ENCODE measurements at places on chromosomes 16 and 17.

- DNase-seq: no peak
These were observed 21.4 kb upstream of the NPTX1 start for GRCh38 chr17:80497726-80498241.

DNA sequence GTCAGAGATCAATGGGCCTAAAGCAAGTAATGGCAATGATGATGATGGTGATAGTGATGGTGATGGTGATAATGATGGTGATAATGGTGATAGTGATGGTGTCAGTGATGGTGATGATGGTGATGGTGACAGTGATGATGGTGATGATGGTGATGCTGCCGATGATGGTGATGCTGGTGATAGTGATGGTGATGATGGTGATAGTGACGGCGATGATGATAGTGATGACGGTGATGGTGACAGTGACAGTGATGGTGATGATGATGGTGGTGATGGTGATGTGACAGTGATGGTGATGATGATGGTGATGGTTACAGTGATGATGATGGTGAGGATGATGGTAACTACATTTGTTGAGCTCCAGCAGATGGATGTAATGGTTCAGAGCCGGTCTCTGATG lies 30.8 kb upstream of the OR4D1 start:
- DNase-seq: no peak

GRCh38 chr16:67084345-67085028 lies 25.3 kb upstream of the PHAF1 start:
- DNase-seq: no peak

DNA sequence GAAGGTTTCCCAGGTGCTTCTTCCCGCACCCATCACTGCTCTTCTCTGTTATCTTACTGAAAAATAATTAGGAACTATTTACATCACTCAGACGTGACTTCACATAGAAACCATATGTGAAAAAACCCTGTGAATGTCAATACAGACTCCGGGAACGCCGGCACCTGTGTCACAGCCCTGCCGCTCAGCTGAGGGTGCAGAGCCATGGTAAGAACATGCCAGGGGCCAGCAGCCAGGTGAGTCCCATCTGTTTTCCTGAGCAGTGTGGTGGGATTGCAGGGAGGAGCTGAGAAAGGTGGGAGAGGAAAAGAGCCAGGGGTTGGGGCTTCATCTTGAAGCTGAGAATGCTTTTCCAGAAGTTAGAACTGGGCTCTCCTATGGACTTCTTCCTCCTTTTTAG lies 13.7 kb downstream of the FOXF1 start:
- DNase-seq: no peak

DNA sequence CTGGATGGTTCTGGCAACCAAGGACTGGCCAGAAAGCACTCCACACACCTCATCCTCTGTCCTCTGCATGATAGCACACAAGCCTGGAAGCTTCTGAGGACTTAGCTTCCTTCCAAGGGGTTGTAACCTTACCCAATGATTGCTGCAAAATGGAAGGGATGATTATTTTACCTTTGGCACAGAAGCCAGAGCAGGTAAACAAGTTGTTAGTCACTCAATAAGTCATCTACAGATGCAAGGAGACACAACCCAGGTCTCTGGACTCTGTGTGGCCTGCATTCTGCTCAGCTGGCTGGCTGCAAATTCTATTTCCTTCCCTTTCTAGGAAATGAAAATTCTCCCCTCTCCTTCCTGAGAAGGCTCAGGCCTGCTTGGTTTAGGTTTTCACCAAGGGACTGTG lies 26.7 kb upstream of the DYNLL2 start:
- no peak for DNase-seq

DNA sequence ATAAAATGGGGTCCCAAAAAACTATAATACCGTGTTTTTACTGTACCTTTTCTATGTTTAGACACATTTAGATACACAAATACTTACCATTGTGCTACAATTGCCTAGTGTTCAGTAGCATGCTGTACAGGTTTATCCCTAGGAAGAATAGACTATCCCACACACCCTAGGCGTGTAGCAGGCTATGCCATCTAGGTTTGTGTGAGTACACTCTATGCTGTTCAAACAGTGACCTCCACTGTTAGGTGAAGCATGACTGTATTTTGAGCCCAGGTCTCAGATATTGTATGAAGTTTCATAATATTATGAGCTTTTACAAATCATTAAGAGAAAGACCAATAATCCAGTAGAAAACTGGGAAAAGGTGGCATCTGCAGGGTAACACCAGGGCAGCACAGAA lies 23.6 kb downstream of the MILR1 start:
- DNase-seq: no peak

- DNase-seq: no peak
These were observed 11.4 kb downstream of the PDK2 start for GRCh38 chr17:50106393-50107131.

GRCh38 chr16:85195900-85196772 lies 83.9 kb upstream of the CIBAR2 start:
- no peak for DNase-seq

DNA sequence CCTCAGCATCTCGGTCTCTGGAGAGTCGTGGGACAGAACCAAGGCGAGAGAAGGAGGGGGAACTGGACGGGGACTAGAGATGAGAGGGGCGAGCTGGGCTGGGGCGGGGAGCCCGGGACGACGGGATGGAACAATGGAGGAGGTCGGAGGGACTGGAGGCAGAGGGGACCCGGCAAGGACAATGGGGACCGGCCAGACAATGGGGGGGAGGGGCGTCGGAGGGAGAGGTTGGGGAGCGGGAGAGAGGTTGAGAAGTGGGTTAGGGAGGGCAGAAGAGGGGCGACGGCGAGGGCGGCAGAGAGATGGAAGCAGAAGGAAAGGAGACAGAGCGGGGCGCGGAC lies 719 bp downstream of the NGFR start:
- DNase-seq: no peak

DNA sequence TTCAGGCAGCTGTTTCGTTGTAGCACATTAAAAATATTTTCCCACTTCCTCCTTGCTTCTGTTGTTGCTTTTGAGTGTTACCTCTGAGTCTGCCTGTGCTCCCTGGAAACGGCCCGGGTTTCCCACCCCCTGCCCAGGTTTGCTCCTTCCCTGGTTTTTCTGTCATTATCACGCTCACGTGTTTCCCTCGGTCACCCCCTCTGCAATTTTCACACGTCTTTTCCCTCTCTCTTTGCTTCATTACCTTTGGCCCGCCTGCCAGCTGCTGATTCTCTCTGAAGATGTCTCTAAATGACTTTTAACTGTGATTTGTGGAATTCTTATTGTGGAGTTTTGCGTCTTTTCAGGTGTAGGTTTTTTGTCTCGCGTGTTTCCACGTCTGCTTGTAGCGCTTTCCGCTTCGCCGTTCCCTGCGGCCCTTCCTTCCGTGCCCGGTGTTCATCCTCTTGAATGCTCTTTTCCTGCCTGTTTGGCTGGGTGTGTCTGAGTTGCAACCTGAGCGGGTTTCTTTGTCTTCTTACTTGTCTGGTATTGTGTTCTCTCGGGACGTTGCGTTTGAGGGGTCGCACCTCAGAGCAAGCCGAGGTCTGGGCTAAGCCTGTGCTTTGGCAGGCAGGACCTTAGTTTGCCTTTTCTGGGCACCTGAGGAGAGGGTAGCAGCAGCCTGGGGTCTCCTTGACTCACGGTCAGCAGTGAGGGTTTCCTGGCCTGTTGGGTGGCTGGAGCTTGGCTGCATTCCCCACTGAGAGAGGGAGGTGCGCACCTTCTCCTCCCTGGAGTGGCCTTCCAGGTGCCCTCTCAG lies 96.3 kb upstream of the ZNF750 start:
- no peak for DNase-seq

DNA sequence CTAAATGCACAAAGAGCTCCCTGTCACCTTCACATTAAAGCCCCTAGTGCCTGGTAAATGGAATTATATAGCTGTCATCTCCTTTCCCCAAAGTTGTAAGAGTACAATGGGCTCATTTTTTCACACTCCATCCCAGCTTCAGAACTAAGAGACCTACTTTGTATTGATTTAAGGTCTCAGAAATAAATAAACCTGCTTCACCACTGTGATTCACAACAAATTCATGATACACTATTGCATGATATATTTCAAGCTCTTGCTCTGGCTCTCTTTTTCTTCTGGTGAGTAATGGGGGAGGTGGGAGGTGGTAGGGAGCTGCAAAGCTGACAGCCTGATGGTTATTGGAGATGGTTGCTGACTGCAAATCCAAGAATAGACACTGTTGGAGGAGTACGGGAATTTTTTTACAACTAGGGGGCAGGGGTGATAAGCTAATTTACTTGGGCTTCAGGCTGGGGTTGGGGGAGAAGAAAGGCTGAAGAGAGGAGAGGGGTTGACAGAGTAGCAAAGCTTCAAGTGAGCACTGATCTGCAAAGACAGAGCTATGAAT lies 189.9 kb downstream of the AATF start:
- no peak for DNase-seq

DNA sequence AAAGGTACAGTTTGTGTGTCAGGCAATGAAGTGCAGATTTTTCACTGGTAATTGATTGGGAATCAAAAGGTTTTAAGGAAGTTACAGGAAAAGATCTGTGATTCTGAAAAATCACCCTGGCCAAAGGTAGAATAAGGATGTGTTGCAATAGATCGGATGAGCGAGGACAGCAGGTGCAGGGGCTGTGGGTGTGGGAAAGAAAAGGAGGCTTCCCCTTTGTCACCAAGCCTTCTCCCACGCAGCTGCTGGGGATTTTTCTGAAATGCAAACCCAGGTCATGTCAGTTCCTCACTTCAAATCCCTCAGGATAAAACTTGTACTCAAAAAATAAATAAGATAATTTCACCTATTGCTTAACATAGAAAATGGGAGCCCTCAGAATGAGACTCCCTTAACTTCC lies 47.9 kb upstream of the ARHGAP17 start:
- no peak for DNase-seq

- DNase-seq: peak; percentile 32
These were observed 65.3 kb upstream of the NUDT7 start for GRCh38 chr16:77657016-77657415.

DNA sequence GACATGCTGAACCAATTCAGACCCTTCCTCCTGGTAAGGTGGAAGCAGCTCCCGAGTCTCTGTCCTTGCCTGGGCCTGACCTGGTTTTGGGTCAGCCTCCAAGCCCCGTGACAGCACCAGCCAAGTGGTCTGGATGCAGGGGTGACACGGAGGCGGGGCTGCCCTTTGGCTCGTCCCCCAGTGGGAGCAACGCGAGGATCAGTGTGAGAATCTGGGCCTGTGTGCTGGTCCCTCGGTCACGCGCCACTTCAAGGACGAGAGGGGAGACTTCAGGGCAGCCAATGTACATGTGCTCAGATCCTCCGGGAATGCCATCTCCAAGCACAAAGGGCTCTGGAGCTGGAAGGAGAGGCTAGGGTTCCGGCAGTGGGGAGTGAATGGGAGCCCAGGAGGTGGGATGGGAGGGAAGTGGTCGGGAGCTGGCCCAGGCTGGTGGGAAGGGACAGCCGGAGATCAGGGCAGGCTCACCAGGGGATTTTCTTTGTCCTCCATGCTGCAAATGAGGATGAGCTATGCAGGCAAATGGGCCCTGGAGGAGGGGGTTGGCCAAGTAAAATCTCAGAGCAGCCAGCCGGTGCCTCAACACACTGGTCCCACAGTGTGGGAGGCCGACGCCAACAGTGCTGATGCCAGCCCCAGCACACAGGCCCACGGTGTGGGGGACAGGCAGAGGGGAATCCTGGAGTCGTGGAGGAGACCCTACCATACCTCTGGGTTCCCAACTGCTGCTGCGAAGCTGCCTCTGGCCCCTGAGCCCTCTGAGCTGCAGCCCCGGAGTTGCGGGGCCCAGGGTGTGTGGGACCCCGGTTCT lies 4.2 kb upstream of the NDRG4 start:
- DNase-seq: no peak

DNA sequence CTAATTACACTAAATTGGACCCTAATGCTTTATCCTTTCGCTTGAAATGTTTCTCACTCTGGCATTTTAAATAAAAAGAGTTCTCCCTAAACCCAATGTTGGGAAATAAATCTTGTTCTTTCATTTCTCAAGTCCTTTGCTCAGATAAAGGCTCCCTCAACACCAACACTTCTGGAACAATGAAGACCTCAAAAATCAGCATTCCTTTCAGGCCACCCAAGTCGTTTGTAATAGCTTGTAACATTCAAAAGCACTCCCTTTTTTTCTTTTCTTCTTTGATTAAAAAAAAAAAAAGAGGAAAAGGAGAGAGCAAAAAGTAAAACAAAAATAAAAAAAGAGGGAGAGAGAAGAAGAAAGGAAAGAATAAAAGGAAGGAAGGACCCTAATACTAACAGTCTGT lies 23.3 kb upstream of the FOXJ1 start:
- no peak for DNase-seq

DNA sequence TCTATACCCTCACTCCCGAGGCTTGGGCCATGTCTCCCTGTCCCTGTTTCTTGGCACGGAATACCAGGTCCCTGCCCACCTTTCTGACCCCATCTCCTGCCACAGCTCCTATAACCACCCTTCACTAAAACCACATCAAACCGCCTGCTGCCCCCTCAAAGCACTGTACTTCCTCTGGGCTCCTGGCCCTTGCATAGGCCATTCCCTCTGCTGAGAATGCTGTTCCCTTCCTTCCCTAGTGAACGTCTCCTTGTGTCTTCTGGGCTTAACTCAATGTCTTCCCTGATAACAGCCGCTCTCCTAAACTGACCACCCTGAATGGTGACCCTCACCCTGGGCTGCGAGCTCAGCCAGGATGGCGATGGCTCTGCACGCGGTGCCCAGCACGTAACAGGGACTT lies 10.7 kb downstream of the AANAT start:
- DNase-seq: no peak

DNA sequence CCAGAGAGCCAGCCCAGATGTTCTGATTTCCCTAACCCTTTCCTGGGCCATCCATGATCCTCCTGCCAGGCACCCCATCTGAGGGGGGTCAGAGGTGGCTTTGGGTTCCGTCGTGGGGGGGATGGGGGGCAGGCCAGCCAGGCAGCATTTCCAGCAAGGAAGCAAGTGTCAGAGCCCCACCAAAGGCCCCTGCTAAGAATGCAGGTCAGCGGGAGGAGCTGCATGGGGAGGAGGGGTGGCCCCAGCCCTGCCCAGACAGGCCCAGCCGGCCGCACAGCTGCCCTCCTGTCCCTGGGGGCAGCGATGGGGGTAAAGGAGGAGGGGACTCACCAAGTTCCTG lies 2.3 kb upstream of the SCRN2 start:
- no peak for DNase-seq

DNA sequence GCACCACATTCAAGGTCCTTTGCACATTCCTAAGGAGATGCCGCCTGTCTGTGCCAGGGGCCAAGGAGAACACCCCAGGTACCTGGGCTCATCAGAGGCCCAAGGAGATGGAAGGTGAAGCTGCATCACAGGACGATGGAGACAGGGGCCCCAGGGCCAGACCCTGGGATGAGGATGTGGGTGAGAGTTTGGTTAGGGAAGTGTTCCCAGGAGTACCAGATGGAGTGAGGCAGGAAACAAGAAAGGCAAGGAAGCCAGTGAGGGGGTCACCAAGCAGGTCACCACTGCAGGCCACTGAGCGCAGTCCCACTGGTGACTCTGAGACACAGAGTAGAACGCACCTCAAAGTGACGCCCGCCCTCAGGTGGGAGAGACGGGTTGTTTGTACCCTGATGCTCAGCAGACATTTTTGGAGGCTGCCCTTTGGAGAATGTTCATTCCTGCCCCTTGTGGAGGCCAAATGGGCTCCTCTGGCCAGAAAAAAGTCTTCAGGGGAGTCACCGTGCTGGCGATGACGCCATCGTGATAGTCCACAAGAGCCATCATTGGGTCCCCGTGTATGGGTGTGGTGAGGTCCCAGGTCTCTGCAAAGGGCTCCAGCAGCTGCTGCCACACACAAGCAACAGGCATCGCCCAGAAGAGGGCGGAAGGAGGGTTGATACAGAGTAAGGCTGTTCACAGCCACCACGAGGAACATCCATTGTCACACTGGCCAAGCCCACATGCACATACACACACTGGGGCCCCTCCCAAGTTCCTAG lies 57.5 kb downstream of the BEAN1 start:
- DNase-seq: no peak

GRCh38 chr17:77778636-77779489 lies 179.6 kb upstream of the TNRC6C start:
- no peak for DNase-seq
